Activated CD4-positive, alpha-beta T cell treated with anti-CD3 and anti-CD28 coated beads, Interleukin-2, Interleukin-6, amounts not matched to agents 100 ng/mL and 50 ng/mL, durations not matched to agents 16 hours and 8 hours (primary cell): ENCODE measurements at places on chromosomes 5 and 9.

GRCh38 chr9:14170973-14171596 lies 142.9 kb downstream of the NFIB start:
- no peak for DNase-seq

GRCh38 chr9:89619019-89619418 lies 14.2 kb downstream of the GADD45G start:
- DNase-seq: no peak

- DNase-seq: no peak
Measured at GRCh38 chr9:98977813-98978212, 34.1 kb downstream of the COL15A1 start.

DNA sequence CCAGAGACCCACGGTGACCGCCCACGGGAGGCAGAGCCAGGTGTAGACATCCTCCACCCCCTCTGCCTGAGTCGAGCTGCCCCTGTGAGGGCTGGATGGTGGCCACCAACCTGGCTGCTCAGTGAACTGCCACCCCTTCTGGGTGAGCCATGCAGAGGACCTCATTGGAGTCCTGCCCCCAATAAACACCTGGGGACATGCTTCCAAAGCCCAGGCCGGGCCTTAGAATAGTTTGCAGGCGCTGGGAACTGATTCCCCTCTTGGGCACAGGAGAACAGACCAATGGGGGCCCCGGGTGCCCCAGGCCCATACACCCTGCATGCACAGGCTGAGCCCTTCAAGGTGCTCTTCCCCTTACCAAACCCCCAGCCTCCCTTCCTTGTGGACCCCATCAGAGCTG lies 38.1 kb upstream of the GFPT2 start:
- DNase-seq: no peak

- no peak for DNase-seq
Measured at GRCh38 chr5:96855031-96855872, 21.0 kb upstream of the ERAP2 start.

DNA sequence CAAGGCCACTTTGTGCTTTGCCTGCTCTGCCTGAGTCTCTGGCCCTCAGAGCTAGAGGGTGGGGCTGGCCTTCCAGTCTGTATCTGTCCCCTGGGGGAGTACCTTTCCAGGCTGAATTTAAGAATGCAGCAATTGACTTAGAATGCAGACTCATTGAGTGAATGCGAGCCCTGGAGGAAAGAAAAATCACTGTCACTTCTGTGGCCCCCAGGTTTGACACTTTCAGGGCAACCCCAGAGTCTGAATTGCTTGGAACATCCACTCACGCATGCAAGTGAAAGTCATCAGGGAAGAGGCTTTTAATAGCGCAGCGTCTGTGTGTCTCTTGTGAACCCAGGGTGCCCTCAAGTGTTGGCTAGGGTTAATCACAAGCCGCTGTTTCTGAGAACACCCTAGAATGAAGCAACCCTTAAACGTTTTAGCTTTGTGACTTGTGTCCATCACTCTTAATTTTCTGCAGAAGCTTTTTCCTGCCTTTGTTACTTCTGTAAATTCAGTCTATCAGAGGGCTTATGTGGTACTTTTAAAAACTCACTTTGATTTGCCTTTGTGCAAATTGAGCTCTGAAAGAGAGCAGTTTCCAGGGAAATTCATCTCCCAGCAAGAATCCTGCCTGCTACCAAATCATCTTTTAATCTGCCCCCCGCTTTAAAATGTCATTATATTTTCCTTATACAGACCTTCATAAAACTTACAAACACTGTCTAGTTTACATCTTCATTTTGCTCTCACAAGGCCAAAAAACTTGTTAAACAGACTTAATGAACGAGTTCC lies 146.8 kb upstream of the IQGAP2 start:
- DNase-seq: peak; percentile 80

DNA sequence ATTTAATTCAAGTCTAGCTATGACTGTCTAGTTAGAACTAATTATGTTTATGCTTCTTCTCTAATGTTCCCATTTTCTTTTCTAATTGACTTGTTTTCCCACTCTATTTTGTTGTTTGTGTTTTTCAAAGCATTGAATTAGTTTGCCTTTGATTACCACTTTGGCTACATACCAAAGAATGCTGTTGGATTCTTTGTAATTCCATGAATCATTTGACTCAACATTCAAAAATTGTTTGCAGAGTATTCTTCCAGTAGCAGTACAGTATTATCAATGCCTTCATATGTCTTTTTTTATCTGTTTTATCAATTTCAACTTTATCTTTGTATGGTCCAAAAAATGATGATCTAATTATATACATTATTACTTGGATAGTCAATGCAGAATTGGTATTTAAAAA lies 288.7 kb downstream of the RFX3 start:
- DNase-seq: no peak

DNA sequence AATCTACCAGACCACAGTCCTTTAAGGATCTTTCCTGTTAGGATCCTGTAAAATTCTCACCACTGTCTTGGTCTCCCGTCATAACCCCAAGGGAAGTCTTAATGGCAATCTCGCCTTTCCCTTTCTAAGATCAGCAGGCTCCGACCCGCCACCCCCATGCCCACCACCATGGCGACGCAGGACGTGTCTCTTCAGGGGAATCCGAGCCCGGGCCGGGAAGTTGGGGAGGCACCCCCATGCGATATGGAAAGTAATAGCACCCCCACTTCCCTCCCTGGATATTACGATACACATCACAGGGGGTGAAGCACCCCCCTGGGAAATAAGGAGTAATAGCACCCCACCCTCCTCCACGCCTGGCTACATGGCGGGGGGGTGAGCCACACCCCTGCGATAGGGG lies 8.3 kb upstream of the STK32A start:
- DNase-seq: no peak

DNA sequence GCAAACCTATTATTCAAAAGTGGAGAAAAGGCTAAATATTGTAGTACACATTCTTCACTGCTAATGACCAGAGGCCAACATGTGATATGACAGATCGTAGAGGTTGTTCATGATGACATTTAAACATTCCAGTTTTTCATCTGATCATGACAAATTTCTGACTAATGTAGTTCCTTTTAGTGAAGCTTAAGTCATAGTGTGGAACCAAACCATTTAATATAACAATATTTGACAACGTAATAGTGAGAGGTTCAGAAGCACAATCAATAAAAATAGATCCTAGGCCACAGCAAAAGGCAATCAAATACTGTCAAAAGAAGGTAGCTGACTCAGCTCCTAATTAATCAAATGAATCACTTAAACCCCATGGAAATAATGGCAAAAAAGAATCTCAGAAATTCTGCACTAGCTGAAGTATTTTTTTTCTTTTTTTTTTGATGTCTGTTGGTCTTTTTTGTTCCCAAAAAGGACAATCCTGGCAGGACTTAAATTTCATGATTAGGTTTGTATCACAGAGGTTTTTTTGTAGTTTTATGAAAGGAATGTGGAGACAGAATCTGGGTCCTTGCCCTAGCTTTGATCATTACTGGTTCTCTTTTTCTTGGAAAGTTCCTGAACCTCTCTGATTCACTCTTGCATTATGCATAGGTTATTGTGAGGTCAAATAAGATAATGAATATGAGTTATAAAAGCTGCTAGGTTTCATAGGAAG lies 795.0 kb downstream of the DTWD2 start:
- no peak for DNase-seq

DNA sequence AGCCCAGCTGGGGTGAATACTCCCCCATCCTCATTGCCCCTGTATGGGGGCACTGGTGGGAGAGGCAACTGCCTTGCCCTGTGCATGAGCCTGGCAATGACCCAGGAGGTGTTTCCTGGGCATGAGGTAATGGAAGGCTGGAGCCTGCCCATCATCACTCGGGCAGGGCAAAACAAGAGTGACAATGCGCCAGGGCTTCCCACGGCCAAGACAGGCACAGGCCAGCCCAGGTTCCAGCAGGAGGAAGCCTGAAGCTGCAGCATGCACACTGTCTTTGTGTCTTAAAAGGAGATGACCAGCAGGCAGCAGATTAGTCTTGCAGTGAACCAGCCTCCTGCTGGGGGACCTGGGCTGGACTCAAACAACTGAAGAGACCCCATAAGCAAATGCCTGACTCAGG lies 92.2 kb upstream of the SMIM23 start:
- DNase-seq: no peak

DNA sequence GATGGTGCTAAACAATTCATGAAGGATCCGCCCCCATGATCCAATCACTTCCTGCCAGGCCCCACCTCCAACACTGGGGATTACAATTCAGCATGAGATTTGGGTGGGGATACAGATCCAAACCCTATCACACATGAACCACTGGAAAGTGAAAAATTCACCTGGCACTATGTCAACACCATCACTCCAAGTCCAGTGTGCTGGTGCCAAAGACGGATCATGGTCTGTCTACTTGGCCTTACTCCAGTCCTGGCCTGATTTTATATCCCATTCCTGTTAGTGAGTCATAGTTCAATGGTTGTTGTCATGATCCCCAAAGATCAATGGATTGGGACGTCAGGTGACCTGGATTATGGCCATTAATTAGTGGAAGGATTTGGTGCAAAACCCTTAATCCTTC lies 147.4 kb upstream of the RPS23 start:
- DNase-seq: no peak

DNA sequence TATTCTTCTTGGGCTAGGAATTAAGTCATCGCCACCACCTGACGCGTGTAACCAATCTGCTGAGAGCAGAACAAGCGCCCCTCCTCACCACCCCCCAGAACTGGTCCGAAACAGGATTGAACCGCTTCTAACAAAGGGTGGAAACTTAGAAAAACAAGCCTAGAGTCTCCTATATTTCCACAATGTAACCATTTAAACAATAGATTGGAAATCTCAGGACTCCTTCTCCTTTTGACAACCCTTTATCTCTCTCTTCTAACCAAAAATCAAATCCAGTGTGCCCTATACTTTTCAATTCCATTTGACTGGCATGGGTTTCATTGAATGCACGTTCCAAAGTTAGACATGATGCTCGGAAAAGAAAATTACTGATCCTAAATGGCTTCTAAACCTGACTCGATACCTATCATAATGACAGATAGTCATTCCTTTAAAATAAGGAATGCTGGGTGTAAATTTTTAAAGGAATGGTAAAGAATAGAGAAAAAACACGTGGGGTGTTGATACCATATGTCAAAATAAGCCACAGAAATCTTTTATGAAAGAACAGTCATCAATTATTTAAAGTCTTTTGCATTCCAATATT lies 1.2 kb downstream of the ARRDC3 start:
- DNase-seq: peak; percentile 85

GRCh38 chr5:142097681-142098080 lies 10.9 kb upstream of the NDFIP1 start:
- no peak for DNase-seq

- DNase-seq: peak; percentile 82
Measured at GRCh38 chr5:14109041-14109747, 33.9 kb upstream of the TRIO start.

DNA sequence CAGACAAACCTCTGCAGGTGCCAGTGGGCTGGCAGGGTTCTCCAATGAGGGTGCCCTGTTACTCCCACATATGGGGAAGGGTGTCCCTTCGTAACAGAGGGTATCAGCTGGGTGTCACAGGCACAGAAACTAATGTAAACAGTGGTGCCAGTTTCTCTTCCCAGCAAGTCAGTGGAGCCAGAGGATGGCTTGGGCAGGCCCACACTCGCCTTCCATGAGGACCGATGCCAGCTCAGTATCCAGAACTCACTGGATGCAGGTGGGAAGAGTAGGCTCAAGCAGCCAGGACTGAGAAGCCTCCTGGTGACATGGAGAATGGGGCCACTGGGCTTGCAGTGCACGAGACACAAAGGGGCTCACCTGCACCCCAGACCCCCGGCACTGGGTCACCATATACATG lies 30.4 kb downstream of the FSTL4 start:
- DNase-seq: no peak

DNA sequence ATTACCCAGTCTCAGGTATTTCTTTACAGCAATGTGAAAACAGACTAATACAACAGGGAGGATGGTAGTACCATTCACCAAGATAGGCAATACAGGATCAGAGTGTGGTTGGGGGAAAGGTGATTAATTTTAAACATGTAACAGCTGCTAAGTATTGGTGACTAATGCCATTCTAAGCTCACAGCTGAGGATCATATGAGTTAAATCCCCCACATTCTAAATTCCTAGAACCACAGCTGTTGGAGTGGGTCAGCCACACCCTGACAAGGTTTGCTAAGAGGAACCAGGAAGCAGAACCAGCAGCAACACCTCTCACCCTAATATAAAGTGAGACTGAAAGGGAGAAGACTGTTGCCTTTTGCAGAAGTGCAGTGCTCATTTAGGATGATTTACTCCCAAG lies 24.8 kb downstream of the HSPB3 start:
- DNase-seq: no peak

DNA sequence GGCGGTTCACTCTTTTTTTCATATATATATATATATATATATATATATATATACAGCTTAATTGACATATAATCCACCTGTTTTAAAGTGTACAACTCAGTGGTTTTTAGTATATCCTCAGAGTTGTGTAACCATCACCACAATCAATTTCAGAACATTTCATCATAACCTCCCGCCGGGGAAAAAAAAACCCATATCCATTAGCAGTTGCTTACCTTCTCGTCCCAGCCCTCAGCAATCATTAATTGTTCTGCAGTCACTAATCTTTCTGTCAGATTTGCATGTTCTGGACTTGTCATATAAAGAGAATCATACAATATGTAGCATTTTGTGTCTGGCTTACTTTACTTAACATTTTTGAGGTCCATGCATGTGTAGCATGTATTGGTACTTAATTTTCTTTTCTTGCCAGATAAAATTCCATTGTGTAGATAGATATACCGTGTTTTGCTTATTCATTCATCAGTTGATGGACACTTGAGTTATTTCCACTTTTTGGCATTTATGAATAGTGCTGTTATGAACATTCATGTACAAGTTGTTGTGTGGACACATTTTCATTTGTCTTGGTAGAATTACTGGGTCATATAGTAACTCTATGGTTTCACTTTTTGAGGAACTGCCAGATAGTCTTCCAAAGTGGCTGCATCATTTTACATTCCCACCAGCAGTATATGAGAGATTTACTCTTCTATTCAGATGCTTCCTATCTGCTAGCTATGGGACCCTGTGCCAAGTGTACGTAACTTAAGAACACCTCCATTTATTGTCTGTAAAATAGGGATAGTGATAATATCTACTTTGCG lies 3.5 kb upstream of the RNF145 start:
- no peak for DNase-seq

GRCh38 chr9:109182940-109183798 lies 16.1 kb upstream of the FRRS1L start:
- DNase-seq: peak; percentile 29

- no peak for DNase-seq
Measured at GRCh38 chr5:155140646-155141045, 127.1 kb downstream of the KIF4B start.

GRCh38 chr5:66442951-66443445 lies 153.2 kb upstream of the MAST4 start:
- DNase-seq: no peak
